ENCODE measurements at places on chromosomes 6 and 20. TPM values are rescaled to one million over a fixed set of nuclear protein-coding genes. Genes with fewer than 3 reads are reported as not detected.

GRCh38 chr20:14986656-14987055, 649.2 kb upstream of the FLRT3 start:
- no peak for ATAC-seq

DNA sequence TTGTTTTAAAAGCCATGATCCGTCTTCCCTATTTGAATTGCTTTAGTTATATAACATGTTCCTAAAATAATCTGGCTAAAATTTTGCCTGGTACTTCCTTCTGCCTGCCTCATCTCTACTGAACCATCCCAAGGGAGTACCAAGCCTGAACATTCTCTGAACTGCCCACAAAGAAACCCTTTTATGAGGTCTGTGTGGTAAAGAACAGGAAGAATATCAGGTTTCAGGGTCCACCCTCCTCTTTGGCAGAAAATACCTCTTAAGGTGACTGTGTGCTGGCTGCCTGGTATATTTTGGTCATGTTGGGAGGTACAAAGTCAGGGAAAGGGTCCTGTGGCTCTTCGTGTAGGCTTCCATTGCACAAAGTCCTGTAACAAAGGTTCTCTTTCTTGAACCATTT, 574.1 kb upstream of the CHD6 start:
- no peak for ATAC-seq

- no peak for ATAC-seq
These were observed 80.8 kb upstream of the FUCA2 start for GRCh38 chr6:143592335-143592734.

DNA sequence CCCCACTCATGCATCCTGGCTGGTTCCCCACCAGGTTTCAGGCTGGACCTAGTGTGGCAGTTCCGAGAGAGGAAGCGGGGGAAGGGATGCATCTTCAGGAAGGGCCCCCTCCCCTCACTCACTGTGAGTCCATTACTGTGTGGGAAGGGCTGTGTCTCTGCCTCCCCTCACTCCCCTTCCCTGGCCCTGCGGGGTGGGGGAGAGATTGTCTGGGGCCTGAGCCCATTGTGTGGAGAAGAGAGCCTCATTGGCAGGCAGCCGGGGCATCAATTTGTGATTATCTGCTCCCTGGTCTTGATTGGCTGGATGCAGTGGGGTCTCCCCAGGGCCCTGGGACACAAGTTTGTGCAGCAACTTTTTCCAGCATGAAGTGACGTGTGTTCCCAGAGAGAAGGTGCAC, 4.1 kb upstream of the MYT1 start:
- no peak for ATAC-seq

- ATAC-seq: no peak
These were observed 589.2 kb upstream of the MAN1A1 start for GRCh38 chr6:119938752-119939151.

Gene SLC22A2
- total RNA-seq: not detected
